ENCODE measurements at places on chromosomes 4 and X.

GRCh38 chr4:94461506-94461905 is 9.8 kb downstream of the PDLIM5 start:
- no peak for DNase-seq

GRCh38 chr4:170011921-170012628 is 14.1 kb downstream of the MFAP3L start:
- DNase-seq: peak; percentile 88

DNA sequence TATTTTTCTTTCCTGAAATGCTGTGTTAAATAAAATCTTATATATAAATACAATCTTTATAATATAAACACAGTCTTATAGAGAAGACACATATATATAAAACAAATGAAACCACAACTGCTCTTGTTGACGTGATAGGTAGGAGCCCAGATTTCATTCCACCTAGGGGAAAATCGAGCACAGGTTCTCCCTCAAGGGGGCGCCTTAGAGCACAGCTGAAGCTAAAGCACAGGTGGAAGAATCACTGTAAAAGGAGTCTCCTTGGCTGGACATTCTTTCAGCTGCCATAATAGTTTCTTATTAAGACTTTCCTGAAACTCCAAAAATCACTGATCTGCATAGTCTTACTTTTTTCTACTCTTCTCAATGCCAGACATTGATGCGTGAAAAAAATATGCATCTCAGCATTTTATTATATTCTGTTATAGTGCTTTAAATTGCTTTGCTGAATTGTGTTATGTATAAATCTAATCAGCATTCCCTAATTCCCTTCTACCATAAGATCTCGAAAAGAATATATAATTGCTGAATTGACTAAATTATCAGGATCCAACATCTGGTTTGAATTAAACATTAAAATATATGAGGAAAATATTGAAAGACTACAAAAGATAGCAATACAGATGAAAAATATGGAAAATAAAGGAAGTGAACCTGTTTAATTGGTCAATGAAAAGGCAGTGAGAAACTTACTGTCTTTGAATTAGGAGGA is 25.5 kb upstream of the RXFP1 start:
- peak; percentile 5 for DNase-seq

- DNase-seq: no peak
Measured at GRCh38 chr4:167431371-167431770, 197.1 kb upstream of the SPOCK3 start.

DNA sequence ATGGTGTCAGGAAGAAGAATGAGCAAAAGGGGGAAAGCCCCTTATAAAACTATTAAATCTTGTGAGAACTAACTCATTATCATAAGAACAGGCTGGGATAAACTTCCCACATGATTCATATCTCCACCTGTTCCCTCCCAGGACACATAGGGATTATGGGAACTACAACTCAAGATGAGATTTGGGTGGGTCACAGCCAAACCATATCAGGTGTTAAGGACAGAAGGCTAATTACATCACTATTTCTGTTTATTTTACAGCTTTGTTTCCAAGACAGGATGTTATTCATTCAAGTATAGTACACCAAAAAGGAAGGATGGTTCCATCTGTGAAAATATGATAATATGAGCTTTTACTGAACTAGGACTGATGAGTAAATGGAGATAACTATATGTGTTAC is 63.7 kb upstream of the ARSJ start:
- DNase-seq: peak; percentile 22

DNA sequence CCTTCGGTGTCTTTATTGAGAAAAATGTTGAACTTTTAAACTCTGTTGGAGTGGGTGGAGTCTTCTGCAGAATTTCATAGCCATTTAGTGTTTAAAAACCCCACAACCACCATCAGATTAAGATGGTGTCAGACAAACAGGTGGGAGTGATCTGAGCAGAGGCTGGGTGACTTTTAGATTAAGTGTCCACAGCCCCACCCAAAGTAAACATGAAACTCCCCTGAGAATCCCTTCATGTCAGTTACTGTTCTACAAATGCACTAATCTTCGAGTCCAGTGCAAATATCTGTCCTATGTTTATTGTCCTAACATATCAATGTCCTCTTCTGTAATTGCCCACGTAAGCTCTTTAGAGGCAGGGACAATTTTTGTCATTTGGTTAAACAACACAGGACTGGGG is 175.6 kb upstream of the RBPJ start:
- DNase-seq: no peak

DNA sequence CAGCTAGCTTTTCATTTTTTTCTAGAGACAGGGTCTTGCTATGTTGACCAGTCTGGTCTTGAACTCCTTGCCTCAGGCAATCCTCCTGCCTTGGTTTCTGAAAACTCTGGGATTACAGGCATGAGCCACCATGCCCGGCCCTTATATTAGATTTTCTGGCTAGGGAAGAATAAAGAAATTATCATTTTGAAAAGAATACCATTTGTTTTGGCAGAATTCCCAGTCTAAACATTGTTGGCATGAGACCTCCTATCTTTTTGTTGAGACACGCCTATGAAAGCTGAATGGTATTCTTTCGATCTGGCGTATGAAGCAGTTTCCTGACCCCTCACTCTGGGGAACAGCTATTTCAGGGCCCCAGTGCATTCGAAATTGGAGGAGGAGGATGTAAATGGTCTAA is 107.0 kb downstream of the REPS2 start:
- DNase-seq: no peak

- DNase-seq: no peak
Measured at GRCh38 chr4:12178614-12179610, 750.2 kb upstream of the HS3ST1 start.

- DNase-seq: no peak
Measured at GRCh38 chr4:10069075-10069642, 47.4 kb downstream of the WDR1 start.

- no peak for DNase-seq
Measured at GRCh38 chrX:75229774-75230173, 44.1 kb upstream of the UPRT start.

GRCh38 chrX:106932960-106933537 is 12.8 kb downstream of the CLDN2 start:
- DNase-seq: no peak

- DNase-seq: no peak
Measured at GRCh38 chrX:115534383-115534782, 26.6 kb upstream of the PLS3 start.

DNA sequence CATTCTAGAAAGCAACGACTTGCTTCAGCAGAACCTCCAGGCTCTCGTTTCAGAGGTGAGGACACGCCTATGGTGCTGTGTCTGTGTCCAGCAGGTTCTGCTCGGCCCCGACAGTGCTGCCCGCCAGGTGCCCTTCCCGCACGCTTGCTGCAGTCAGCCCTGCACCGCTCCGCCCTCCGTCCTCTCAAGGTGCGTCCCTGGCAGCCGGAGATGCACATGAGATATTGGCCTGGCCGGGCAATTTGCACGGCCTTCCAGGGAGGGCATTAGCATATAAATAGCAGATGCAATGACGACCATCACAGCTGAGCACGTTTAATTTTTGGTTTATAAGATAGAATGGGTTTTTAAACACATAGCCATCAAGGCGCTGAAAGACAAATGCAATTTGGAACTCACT is 14.4 kb downstream of the UVSSA start:
- no peak for DNase-seq

- no peak for DNase-seq
Measured at GRCh38 chr4:159503236-159504008, 400.5 kb downstream of the RAPGEF2 start.

DNA sequence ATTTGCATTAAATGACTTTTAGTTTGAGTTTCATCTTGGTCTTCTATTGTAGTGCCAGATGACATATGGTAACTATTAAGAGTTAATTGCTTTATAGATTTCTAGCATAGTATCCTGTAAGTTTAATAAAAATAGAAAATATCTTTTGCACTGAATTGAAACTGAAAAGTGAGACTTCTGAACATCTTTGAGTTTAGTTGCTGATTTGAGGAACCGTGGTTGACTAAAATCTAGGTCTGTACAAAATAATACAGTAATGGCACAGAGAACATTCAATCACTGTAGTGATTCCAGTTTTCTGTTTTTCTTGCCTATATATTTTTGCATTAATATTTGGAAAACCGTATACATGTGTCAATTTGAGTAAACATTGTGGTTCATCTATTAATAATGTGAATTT is 60.7 kb downstream of the SPATA4 start:
- no peak for DNase-seq

DNA sequence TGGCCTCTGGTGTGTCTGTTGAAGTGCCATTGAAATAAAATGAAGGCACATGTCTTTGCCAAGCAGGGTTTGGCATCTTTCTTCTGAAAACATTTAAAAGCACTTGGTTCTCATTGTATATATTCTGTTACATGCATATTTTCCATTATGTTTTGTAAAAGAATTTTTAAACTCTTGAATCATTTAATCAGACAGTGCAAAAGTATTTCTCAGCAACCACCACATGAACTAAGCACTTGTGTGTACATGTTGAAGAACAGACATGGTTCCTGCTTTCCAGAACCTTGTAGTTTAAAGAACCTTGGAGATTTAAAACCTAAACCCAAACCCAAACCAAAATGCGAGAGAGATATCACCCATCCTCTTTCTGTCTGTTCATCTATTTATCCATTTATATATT is 220.3 kb upstream of the GIMD1 start:
- no peak for DNase-seq

DNA sequence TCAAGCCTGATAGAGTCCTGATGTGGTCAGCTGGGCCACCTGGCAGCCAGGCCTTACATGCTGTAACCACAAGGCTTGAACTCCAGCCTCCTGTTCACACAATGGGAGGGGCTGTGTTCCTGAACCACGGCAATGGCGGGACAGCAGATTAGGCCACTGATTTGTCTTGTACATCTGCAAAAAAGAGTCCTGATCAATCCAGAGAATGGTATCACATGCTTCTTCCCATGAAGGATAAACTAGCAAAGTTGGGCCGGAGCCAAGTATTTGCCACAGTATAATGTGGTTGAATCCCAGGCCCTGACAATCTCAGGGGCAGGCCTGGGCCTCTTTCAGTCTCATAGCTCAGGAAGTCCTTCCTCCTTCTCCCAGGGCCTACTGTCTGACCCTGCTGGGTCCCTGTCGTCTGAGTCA is 2182.5 kb upstream of the AGA start:
- DNase-seq: no peak

- DNase-seq: no peak
Measured at GRCh38 chr4:84673475-84674240, 90.7 kb downstream of the CDS1 start.

GRCh38 chr4:128241019-128241418 is 46.6 kb downstream of the PGRMC2 start:
- no peak for DNase-seq

DNA sequence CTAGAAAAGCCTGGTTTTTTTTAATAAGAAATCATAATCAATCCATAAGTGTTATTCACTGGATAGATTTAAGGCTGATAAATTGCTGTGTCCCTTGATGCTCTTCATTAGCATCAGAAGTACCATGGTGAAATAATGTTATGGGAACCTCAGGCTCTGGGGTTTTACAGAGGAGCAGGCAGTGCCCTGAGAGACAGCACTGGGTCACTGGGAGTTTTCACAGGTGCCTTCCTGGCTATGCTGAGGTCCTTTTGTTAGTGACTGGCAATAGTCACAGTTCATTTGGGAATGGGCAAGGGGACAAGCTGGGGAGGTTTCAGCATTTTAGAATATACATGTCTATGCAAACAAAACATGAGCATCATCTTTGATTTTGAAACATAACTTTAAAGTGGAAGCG is 38.6 kb downstream of the ANK2 start:
- peak; percentile 39 for DNase-seq

DNA sequence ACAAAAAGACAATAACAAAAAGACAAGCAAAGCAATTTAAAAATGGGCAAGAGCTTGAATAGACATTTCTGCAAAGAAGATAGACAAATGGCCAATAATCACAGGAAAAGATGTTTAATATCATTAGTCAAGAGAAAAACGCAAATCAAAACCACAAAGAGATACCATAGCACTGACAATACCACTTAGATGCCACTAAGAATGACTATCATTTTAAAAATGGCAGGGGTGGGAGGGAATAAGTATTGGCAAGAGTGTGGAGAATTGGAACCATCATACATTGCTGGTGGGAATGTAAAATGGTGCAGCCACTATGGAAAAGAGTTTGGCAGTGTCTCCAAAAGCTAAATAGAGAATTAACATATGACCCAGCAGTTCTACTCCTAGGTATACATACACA is 15.1 kb upstream of the EXOC1 start:
- DNase-seq: no peak

- no peak for DNase-seq
Measured at GRCh38 chr4:130080872-130081451, 985.0 kb downstream of the C4orf33 start.

- no peak for DNase-seq
Measured at GRCh38 chrX:71171110-71171801, 26.6 kb downstream of the NLGN3 start.

DNA sequence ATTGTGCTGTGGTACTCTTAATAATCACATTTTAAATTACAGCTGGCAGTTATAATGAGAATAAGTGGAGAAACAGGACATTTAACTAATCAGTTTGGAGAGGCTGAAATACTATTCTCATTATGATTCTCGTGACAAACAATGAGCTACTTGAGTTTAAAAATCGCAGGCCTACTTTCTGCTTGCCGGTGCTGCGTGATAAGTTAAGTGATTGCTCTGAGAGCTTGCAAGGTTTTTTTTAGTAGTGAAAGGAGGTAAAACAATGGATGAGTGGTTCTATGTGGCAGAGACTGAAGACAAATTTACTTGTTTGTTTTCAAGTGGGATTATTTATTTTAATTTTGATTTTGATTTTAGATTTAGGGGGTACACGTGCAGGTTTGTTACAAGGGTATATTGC is 114.0 kb downstream of the RAPGEF2 start:
- DNase-seq: no peak

- no peak for DNase-seq
Measured at GRCh38 chr4:113472864-113473263, 288.7 kb downstream of the CAMK2D start.

DNA sequence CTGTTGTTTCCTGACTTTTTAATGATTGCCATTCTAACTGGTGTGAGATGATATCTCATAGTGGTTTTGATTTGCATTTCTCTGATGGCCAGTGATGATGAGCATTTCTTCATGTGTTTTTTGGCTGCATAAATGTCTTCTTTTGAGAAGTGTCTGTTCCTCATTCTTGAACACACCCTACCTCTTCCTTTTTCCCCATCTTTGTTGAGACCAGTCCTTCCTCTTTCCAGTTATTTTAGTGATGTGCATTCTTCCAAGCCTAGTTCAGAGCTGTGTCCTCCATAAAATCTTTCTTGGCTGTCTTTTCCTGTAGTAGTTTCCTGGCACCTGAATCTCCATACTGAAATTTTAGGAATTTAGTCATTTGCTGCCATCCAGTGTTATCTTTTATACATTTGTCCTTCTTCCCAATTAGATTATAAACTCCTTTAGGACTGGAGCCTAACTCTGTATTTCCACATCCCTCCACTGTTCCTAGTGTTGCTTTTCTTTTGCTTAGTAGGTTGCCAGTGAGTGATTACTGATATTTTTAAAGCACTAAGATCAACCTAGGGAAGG is 11.4 kb downstream of the FHIP1A start:
- DNase-seq: no peak

GRCh38 chr4:102392033-102392744 is 46.9 kb upstream of the SLC39A8 start:
- DNase-seq: no peak

DNA sequence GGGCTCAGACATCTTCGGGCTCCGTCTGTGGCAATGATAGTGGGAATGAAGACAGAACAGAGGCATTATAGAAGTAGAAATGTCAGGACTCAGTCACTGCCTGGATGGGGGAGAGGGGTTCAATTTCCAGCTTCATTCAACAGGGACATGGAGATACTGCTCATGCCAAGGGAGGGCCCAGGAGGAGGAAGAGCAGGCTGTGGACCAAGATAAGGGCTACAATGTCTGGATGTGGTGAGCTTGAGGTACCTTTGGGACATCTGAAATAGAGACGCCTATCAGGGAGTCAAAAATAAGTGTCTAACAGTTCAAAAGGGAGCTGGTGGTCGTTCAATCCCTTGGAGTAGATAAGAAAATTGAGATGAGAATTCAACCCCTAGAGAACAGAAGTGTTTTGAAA is 34.5 kb downstream of the ELF4 start:
- no peak for DNase-seq

All from G401 (cell line).